Kidney (tissue), 22 donors: ENCODE measurements at places on chromosomes 16 and 17. TPM values are rescaled to one million over a fixed set of nuclear protein-coding genes. Genes with fewer than 3 reads are reported as not detected.
A peak's percentile ranks its signal among the peaks of the same experiment; 100 is the strongest.

LPCAT2 gene
- polyA plus RNA-seq: 7.7 TPM

ZSCAN32 gene
- 9.8 TPM for polyA plus RNA-seq

STAC2 gene
- polyA plus RNA-seq: 18.9 TPM

MYH1 gene
- not detected for polyA plus RNA-seq

DOC2A gene
- 3.5 TPM for polyA plus RNA-seq

MAP3K3 gene
- 17.4 TPM for polyA plus RNA-seq

TNS4 gene
- 2.2 TPM for polyA plus RNA-seq

ABCA8 gene
- 3.7 TPM for polyA plus RNA-seq

KCNH4 gene
- not detected for polyA plus RNA-seq

- no peak for DNase-seq
These were observed 196.5 kb upstream of the CHMP6 start for GRCh38 chr17:80795090-80795580.

GRCh38 chr17:7404737-7405349 lies 946 bp upstream of the TMEM256 start:
- DNase-seq: no peak

GRCh38 chr16:4706871-4707270 lies 13.5 kb downstream of the NUDT16L1 start:
- no peak for DNase-seq

GRCh38 chr17:14205992-14206461 lies 30.6 kb downstream of the CDRT15 start:
- no peak for DNase-seq

DNA sequence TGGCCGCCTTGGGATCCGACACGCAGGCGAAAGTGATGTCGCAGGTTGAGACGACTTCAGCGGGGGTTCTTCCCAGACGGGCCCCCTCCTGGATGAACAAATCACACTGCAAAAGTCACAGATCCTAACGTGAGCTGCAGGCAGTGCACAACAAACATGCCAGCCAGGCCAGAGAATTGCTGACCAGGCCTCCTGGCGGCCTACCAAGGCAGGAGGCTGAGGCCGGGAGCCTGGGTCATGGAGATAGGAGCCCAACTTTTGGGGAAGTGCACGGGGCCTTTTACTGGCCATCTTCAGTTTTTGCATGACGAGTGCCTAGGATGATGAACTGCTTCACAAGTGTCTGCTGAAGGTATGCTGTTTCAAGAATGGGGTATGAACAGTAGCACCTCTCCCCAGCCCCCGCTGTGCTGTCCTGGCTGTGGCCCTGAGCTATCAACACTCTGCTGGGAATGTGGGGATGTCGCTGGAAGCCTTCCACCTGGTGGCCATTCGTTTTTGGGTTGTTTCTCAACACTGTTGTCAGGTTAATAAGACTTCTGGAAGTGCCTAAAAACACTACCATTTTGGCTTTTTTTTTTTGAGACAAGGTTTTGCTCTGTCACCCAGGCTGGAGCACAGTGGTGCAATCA lies 12.2 kb upstream of the ROGDI start:
- DNase-seq: no peak

DNA sequence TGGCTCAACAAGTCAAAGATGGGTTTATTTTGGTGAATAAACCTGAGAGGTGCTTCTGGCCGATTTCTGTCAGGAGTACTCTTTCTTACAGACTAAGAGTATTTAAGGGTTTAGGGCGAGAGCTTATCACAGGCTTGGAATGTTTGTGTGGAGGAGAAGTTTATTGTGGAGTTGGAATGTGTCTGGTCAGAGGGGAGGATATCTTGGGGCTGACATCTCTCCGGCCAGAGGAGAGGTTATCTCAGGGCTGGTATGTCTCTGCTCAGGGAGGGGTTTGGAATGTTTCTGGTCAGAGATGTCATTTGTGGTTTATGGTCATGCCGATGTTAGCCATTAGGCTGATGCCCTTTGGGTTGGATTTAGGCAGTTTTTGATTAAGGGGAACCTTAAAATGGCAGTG lies 236.4 kb upstream of the EEF2KMT start:
- DNase-seq: no peak

DNA sequence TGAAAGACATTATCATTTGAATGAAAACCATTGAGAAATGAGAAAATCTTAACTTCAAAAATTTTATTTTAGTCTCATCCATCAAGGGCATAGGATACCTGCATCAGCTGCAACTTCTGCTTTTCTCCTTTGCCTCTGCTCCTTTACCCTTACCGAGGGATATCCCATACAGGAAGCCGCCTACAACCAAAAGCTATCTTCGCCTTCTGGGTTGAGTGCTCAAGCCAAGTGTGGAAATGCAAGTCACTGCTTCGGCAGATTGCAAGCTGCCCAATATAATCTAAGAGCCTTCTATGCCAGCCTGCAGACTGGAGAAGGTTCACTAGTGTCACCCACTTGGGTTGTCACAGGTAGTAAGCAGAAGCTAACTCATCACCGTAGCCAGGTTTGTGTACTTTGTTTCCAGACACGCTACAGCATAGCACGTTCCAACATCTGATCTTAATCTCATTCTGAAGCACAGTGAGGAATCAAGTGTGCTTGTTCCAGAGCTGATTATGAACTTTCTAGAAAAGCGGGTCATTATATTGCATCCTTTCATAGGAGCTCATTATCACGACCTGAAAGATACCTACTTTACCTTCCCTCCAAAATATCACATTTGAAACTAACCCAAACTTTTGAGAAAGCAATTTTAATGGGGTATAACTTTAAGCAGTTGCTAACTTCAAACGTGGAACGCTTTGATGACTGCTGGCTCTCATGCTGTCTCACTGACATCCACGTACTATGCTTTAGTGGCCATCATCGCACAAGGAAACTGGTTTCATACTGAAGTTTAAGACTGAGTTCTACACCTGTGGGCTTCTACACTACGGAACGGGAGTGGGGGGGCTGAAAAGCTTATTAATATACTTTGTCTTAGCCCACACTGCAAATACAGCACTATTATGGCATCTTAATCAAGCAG lies 8.0 kb upstream of the UNK start:
- DNase-seq: no peak

- no peak for DNase-seq
These were observed 410.3 kb downstream of the CDH11 start for GRCh38 chr16:64711596-64711995.

DNA sequence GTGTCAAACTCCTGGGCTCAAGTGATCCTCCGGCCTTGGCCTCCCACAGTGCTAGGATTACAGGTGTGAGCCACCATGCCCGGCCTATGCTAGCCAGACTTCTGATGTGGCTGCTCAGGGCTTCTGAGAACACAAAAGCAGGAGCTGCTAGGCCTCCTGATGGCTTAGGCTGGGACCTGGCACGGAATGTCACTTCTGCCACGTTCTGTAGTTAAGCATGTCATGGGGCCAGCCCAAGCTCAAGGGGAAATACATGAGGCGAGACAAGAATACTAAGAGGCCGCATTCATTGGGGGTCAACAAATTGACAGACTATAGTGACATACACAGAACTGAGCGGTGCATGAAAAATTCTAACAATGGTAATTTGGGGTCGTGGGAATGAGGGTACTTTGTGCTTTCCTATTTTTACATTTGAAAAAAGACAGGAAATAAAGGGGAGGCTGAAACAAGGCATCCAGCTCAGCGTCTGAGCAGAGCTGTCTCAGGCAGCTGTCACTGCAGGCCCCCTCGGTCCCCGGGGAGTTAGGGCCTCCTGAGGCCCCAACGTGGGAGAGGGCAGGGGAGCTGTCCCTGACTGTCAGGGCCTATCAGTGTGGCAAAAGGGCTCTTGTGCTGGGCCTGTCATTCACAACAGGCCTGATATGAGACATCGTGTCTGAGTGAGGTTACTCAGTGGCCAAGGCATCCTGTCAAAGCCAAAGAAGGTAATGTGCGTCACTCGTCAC lies 26.4 kb downstream of the CFAP20 start:
- no peak for DNase-seq

DNA sequence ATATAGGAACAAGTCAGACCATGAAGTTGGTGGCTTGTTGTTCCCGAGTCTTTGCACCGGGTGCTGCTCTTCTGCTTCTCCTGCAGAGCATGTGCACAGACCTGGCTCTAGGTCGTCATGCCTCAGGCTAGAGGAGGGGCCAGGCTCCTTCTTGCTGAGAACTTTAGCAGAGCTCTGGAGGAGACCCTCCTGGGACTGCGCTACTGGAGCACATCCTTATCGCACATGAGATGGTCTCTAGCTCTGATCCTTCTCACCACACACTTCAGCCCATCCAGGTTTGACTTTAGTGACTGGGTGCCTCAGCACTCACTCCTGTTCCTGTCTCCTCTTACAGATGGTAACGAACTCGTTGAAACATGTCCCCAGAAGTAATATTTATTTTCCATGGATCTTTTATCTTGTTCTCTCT lies 14.9 kb downstream of the FOXK2 start:
- no peak for DNase-seq

GRCh38 chr16:81138831-81139557 lies 42.8 kb upstream of the GCSH start:
- no peak for DNase-seq

DNA sequence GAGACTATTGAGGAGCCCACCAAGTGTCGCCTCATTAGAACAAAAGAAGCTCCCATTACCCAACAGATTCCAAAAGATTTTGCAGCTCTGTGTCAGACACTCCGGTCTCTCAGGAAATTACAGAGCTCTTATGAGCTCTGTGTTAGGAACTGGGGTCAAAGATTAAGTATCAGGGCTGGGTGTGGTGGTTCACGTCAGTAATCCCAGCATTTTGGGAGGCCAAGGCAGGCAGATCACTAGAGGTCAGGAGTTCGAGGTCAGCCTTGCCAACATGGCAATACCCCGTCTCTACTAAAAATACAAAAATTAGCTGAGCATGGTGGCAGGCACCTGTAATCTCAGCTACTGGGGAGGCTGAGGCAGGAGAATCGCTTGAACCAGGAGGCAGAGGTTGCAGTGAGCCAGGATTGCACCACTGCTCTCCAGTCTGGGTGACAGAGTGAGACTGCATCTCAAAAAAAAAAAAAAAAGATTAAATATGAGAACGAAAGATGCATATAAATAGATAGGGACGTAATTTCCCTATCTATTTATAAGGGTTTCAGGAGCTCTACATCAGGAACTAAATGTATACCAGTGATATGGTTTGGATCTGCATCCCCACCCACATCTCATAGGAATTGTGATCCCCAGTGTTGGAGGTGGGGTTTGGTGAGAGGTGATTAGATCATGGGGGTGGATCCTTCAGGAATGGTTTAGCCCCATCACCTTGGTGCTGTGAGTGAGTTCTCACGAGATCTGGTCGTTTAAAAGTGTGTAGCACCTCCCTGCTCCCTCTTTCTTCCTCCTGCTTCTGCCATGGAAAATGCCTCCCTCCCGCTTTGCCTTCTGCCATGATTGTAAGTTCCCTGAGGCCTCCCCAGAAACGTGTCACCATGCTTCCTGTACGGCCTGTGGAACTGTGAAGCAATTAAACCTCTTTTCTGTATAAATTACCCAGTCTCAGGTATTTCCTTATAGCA lies 111.4 kb downstream of the PRKCA start:
- no peak for DNase-seq

DNA sequence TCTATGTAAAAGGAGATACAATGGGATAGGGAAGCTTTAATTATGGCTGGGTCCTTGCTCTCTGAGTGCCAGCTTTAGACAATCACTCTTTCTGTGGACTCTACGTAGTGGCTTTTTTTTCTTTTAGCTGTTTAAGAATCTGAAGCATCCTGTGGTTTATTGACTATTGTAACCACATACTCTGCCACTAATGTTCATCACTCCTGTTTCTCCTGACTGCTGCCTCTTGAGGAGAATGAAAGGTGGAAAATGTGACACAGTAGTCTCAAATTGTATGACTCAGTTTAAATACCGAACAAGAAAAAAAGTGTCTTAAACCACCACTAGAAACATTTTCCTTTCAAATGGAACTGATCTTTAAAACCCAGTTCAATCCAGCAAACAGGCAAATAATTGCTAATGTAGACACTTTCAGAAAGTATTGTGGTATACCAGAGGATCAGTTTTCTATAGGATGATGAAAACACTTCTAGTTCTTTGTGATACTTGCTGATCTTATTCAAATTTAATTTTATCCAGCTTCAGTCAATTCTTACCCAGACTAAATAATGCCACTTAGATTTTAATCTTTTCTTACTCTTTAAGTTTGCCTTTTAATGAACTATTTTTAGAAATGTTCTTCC lies 302.7 kb upstream of the PMFBP1 start:
- DNase-seq: no peak

GRCh38 chr16:89705006-89705405 lies 3.5 kb upstream of the SPATA2L start:
- no peak for DNase-seq

DNA sequence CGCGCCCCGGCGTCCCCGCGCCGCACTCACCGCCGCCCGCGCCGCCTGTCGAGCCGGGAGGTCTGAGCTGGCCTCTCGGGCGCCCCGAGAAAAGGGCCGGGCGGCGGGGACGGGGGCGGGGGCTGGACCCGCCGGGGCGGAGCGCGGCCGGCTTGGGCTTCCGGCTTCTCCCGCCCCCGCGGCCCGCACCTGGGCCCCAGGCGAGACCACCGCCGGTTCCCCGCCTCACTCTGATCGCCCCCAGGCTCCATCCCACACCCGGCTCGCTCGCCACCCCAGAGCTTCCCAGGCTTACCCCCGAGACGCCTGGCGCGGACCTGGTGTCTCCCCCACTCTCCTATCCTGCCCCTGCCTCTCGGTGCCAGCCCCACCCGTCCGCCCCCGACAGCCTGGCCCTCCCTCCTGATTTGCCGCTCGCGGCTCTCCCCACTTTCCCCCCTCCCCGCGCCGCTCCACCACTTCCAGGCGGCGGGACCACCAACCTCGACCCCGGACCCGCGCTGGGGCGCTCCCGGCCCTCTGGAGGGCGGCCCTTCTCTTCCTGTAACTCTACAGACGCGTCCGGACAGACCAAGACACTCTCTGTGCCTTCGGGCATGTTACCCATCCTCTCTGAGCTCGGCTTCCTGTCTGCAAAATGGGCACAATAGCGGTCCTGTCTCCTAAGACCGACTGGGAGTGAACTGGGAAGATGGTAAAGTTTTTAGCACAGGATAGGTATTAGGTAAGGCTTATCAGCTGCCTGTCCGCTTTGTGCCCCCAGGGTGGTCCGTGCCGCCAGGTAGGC lies at the start of gene LITAF:
TSS of gene LITAF (minus strand) at position 64 of the 787 bp plus-strand sequence. CDS start 30,189 bp downstream, outside the sequence.
- DNase-seq: peak; percentile 91

- no peak for DNase-seq
These were observed 73.5 kb upstream of the KIF2B start for GRCh38 chr17:53749178-53749577.

DNA sequence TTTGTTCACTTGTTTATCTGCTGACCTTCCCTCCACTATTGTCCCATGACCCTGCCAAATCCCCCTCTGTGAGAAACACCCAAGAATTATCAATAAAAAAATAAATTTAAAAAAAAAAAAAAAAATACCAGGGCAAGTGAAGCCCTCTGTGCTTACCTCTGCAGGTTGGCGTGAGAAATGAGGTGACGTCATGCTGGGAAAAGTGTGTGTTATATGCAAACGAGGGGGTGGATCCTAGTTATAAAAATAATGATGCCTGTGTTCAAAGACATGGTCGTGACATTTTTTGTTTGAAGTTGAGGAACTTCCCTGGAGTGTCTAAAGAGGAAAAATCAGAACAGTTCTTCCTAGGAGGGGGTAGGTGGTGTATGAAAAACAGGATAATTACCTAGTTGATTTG lies 20.2 kb downstream of the TMC7 start:
- no peak for DNase-seq
